ENCODE measurements at places on chromosomes 7 and 10. TPM values are rescaled to one million over a fixed set of nuclear protein-coding genes. Genes with fewer than 3 reads are reported as not detected.

The BTAF1 gene
- 49.9 TPM for total RNA-seq

DNA sequence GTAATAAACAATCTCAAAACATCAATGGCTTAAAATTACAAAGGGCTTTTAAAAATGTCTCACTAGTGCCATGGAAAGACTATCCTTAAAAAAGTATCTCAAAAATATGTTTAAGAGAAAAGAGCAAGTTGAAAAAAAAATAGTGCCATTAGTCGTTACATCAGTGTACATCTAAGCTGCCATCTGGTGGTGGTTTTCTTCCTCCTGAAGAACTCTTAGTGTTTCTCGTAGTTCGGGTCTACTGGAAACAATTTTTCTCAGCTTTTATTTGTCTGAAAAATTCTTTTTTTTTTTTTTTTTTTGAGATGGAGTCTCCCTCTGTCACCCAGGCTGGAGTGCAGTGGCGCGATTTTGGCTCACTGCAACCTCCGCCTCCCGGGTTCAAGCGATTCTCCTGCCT lies 5.9 kb upstream of the GARIN1A start:
- no peaks in the 10 kb centered on the region for H3K27me3 ChIP-seq
- H3K27ac ChIP-seq, result no peak overlapping the region
- DNase-seq, result no peak
- H3K36me3 ChIP-seq, result no peaks in the 10 kb centered on the region

The OPTN gene
- total RNA-seq, result 23.6 TPM

The MUC12 gene
- total RNA-seq, result 0.57 TPM

The MOGAT3 gene
- total RNA-seq, result not detected

DNA sequence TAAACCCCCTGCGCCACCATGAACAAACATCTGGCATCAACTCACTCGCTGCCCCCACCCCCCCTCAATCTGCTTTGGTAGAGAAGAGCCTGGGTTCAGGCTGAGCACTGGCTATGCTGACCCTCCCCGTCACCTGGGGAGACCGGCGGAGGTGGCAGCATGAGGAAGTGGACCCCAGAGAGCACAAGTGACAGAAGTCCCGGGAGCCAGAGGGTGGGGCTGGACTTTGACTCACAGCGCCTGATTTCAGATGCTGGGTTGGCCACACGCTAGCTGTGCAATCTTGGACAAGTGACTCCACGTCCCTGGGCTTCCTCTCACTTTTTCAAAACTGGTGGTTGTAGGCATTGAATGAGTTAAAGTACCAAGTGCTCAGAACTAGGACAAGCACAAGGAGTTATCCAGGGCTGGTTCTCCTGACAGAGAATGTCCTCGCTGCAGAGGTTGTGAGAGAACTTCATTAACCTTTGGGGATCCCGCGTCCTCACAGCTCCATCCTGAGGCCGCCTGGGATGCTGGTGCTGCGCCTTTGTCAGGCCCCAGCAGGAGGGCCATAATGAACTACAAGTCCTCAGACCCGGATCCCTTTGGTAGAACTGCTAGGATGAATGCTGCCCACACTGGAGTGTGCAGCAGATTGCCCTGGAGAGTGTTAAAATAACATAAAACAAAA lies 48.8 kb upstream of the RASGEF1A start:
- peaks cover 7% of the 10 kb centered on the region for H3K27me3 ChIP-seq
- DNase-seq, result no peak
- no peaks in the 10 kb centered on the region for H3K36me3 ChIP-seq
- no peak overlapping the region for H3K27ac ChIP-seq
